ENCODE measurements at places on chromosomes 3 and 15. TPM values are rescaled to one million over a fixed set of nuclear protein-coding genes. Genes with fewer than 3 reads are reported as not detected.

FANCD2OS gene
- not detected for total RNA-seq

B3GALNT1 gene
- total RNA-seq: 0.15 TPM

SLC24A5 gene
- total RNA-seq: not detected

WDR93 gene
- 0.15 TPM for total RNA-seq

MKRN2OS gene
- not detected for total RNA-seq

MEGF11 gene
- 0.48 TPM for total RNA-seq

CGNL1 gene
- 1.5 TPM for total RNA-seq

ZNF860 gene
- total RNA-seq: 1.2 TPM
